ENCODE measurements at places on chromosomes 2 and 18.

GRCh38 chr18:63148449-63149301, 170.9 kb downstream of the BCL2 start:
- DNase-seq = no peak

- no peak for DNase-seq
Measured at GRCh38 chr2:70173520-70173919, 17.3 kb downstream of the C2orf42 start.

- DNase-seq = no peak
Measured at GRCh38 chr2:100580367-100581276, 17.8 kb downstream of the PDCL3 start.

DNA sequence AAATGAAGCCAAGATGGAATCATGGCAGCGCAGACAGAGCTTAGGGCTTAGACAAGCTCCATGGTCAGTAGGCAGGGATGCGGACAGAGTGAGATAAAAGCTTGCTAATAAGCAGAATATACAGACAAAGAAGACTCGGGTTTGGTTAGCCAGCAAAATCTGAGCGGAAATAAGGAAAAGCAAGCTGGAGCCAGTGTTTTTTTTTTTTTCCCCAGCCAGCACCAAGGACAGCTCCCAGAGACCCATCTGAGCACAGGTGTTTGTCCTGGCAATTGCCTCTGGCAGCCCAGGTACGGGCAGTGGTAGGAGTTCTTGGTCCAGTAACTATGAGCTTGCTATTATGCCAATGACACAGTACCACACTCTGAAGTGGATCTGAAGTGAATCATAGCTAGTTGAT, 187.6 kb downstream of the ADCYAP1 start:
- DNase-seq = peak; percentile 42

- DNase-seq = peak; percentile 13
Measured at GRCh38 chr2:135212757-135213156, 160.7 kb downstream of the RAB3GAP1 start.

- no peak for DNase-seq
Measured at GRCh38 chr18:26708806-26709716, 156.4 kb downstream of the AQP4 start.

GRCh38 chr18:50142441-50143120, 52.4 kb downstream of the MYO5B start:
- no peak for DNase-seq

- no peak for DNase-seq
Measured at GRCh38 chr2:144267239-144267638, 252.7 kb downstream of the ZEB2 start.

DNA sequence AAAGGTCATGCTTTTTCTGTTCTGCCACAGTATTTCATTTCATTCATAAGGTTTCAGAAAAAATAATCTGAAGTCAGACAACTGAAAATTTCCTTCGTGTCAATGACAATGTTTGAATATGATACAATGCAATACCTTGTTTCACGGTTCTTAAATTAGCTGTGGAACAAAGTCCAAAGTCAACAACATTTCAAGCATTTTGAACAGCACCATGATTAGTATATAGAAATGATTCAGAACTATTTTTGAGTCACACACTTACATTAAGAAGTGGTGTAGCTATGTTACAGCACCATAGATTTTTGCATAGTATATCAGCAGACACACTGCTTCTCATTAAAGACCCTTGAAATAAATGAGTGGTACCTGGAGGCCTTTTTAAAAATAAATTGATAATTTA, 178.3 kb upstream of the DSEL start:
- DNase-seq = no peak

All from mesendoderm (in vitro differentiated cells).